ENCODE measurements at places on chromosomes 2 and 18.

GRCh38 chr2:86396291-86396785 lies 44.8 kb upstream of the KDM3A start:
- DNase-seq = no peak

DNA sequence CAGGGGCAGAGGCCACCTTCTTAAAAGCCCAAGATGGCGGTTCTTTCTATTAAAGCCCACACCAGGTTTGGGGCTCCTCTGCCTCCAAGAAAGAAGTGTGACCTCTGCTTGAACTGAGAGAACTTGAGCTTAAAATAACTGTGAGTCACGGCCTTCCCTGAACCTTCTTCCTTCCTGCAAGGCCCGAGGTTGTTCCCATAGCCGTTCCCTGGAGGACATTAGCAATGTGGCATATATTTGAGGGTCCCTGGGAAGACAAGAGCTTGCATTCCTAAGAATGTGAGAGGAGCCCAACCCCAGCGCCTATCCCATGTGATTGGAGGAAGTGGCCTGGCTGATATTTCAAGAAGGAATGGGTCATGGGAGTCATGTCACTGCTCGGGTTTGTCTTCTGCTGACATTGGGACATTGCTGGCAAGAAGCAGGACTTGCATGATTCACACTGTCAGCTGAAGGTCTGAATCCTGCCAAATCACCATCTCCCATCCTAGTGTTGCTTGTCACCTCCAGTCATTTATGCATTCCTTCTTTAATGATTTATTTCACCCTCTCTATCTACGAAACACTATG lies 168.1 kb downstream of the TRIB2 start:
- no peak for DNase-seq

DNA sequence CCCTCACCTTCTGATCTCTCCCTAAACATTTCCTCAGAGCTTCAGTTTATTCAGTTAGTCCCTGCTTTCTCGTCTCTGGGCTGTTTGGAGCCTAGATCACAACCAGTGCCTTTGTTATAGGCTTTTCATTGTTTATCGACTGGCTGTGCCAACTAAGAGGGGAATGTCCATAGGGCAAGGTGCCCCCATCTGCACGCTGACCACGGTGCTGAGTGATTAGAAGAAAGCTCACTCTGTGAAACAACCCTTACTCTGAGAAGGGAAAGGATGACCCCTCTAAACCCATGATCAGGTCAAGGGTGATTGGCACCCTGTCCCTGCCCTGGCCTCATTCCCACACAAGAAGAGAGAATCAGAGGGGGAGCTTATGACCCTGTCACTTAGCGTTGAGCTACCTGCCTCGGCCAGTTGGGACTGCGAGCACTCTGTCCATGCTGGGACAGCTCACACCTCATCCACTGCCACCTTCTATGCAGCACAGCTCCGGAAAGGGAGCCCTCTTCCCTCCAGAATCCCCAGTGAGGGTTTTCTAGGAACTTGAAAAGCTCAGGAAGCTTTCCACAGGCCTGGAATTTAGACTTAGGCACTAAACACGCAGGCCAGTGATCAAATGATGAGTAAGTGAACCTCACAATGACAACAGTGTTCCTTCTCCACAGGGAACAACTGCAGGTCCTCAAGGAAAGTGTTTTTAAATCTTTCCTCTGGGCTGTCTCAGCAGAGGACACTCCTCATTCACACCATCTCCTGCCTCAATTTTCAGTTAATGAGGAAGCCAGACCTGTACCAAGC lies 2.3 kb upstream of the ACTG2 start:
- no peak for DNase-seq

DNA sequence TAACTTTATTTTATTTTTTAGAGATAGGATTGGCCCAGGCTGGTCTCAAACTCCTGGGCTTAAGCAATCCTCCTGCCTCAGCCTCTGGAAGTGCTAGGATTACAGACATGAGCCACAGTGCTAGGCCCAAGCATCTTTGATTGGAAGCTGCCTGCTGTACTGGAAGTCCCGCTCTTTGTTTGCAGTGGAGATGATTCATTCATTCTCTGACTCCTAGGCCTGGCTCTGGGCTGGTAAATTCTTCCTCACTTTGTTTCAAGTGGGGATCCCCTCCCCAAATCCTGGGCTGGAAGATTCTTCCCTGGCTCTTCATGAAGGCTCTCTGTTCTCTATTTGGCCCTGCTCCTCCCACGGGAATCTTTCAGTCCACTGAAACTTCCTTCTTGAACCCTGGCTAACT lies 81.9 kb downstream of the NEURL3 start:
- DNase-seq = no peak

GRCh38 chr2:86410581-86410980 lies 30.6 kb upstream of the KDM3A start:
- DNase-seq = no peak

DNA sequence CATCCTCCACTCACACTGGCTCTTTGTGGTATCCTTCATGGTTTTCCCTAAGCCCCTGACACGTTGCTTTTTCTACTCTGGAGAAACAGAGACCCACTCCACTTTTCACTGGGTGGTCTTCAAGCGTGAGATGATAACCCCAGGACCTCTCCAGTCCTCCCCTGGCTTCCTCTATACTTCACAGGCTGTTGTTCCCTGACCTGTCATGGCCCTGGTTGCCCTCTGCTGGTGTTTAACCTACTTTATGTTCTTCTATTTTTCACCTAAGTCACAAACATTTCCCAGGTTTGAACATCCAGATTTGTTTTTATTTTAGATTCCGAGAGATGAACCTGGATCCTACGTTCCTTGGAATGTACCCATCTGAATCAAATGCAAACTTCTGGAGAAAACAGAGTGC lies 84.5 kb downstream of the AOX1 start:
- DNase-seq = no peak

- no peak for DNase-seq
Observed at GRCh38 chr2:206480161-206480560, 36.8 kb downstream of the ADAM23 start.

DNA sequence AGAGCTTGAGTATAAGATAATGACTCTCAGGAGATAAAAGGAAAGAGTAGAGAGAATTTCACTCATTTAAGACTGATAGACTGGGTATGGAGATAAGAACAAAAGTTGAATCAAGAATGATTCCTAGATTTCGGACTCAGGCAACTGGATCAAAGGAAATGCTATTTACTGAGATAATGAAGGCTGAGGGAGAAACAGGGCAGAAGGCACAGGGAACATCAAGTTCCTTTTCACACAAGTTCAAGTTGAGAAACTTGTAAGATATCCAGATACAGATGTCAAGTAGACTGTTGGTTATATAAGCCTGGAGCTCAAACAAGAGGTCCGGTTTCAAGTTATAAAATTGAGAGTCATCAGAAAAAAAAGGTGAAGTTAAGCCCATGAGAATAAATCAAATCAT lies 360.8 kb downstream of the TNS1 start:
- DNase-seq = no peak

Measured in NCI-H2081 treated with DMSO at 0.1 percent for 48 hours (cell line).